ENCODE measurements at places on chromosomes 12 and 14. TPM values are rescaled to one million over a fixed set of nuclear protein-coding genes. Genes with fewer than 3 reads are reported as not detected.

- DNase-seq = no peak
Measured at GRCh38 chr12:130711756-130712155, 4.3 kb downstream of the RIMBP2 start.

DNA sequence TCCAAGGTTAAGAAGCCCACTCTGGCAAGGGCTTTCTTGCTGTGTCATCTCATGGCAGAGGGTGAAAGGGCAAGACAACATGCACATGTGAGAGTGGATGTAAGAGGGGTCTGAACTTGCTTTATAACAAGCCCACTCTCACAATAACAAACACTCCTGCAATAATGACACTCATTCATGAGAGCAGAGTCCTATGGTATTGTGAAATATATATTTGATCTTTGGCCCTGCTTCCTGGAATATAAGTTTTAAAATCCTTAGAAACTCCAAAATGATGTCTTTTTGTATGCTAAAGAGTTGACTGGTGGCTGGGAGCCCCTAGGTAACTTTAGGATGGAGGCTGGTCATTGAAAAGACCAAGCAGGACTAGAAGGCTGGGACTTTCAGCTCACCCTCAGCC, 51.8 kb downstream of the TSPAN8 start:
- no peak for DNase-seq

DNA sequence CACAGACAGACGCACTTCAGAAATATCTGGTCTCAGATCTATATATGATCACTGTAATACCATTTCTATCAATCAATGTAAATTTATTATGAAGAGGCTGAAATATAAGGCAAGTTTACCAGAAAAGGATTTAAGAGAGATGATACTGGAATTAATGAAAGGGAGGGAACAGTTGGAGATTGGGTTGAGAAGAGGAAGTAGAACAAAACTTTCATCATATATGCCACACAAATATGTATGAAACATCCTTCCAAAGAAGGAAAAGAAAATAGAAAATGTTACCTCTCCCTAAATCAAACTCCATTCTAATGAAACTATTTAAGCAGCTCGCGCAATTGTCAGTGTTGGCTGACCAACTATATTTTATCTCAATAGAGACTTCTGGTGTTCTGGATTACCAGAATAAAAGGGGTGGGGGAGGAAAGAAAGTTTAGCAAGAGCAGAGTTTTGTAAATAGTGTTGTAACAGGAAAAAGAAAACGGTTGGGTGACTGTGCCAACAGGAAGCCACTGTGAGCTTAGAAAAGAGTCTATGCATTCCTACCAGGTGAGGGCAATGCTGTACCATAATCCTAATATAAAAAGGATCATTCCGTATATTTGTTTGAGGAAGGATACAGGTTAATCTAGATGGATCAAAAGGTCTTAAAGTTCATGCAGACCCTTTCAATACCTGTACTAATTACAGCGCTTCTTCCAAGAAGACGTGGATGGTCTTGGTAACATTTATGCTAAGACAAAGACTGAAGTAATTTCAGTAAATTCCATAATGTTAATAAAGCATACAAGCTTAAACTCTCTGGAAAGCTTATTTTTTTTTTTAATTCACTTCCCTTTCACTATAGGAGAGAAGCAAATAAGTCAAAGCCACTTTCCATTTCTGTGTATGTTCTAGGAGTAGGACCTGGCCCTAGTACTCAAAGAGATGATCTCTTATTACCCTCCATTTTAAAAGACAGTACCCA, 14.5 kb upstream of the LLPH start:
- DNase-seq = peak; percentile 70

DNA sequence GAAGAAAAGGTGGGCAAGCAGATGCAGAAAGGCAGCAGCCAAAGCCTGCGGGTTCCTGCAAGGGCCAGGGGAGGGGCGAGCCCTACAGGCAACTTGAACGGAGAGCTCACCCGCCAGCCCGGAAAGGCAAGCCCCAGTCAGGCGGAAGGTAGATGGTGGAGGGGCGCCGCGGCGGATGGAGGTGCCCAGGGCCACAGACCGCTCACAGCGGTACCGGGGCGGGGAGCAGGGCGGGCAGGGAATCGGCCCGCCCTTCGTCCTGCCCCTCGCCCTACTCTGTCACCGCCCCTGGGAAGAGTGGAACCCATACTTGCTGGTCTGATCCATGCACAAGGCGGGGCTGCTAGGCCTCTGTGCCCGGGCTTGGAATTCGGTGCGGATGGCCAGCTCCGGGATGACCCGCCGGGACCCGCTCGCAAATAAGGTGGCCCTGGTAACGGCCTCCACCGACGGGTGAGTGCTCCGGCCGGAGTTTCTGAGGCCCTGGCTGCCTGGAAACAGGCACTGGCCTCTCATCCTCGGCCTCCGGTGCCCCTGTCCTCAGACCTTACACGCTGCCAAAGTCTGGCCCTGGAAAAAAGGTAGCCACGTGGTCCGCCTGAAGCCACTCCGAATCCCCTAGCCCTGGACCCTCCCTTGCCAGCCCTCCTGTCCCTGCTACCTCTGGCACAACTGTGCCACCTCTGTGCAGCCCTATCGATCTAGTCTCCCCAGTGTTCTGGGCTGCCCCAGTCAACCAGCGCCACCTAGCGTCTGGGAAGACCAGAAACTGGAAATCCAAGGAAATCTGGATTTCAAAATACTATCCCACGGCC, at the start of gene DHRS4:
TSS of gene DHRS4 (plus strand) at position 307 of the 815 bp plus-strand sequence. CDS start at position 326, 19 bp downstream.
- DNase-seq = peak; percentile 93

- DNase-seq = no peak
Measured at GRCh38 chr12:54051026-54051842, 2.4 kb upstream of the HOXC4 start.

- no peak for DNase-seq
Measured at GRCh38 chr12:30726647-30727046, 28.1 kb downstream of the CAPRIN2 start.

DNA sequence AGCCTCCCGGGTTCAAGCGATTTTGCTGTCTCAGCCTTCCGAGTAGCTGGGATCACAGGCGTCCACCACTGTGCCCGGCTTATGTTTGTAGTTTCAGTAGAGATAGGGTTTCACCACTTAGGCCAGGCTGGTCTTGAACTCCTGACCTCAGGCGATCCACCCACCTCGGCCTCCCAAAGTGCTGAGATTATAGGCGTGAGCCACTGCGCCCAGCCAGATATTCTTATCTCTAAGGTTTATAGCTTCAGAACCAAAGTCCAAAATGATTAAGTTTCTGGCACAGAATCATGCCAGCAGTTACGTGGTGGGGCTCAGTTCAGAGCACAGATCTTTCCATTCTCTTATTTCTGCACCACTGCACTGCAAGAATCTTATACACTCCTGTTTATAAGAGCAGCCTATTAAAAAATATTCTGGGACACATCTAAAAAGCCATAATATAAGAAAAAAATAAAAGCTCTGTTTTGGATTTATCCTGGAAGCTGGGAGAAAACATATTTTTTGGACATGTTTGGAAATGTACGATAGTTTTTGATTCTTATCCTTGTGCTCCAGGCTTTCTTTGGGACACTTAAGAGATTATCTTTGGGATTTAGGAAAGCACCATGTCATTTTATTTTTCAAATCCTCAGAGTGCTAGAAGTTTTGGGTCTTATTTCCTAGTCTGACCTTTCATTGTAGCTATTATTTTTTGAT, 129.6 kb downstream of the LMNTD1 start:
- no peak for DNase-seq

GRCh38 chr12:89927226-89927698, 218.6 kb upstream of the ATP2B1 start:
- DNase-seq = no peak

- DNase-seq = no peak
Measured at GRCh38 chr14:20791187-20791586, 10.1 kb downstream of the RNASE6 start.

DNA sequence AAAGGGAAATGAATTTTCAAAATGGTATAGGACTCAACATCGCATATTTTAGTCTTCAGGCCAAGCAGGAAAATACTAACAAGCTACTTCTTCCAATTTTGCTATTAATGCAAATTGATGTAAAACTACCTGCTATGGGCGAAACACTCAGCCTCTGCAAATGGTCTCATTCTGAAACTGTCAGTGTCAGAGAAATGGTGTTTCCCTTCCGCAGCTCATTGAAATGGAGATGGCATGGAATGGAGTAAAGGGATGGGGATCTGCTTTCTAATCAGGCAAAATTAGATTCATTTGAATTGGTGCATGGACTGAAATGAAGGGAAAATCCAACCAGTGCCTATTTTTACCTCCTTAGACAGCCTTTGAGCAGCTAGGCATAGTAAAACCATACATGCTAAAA, 80.4 kb upstream of the EEA1 start:
- no peak for DNase-seq

DNA sequence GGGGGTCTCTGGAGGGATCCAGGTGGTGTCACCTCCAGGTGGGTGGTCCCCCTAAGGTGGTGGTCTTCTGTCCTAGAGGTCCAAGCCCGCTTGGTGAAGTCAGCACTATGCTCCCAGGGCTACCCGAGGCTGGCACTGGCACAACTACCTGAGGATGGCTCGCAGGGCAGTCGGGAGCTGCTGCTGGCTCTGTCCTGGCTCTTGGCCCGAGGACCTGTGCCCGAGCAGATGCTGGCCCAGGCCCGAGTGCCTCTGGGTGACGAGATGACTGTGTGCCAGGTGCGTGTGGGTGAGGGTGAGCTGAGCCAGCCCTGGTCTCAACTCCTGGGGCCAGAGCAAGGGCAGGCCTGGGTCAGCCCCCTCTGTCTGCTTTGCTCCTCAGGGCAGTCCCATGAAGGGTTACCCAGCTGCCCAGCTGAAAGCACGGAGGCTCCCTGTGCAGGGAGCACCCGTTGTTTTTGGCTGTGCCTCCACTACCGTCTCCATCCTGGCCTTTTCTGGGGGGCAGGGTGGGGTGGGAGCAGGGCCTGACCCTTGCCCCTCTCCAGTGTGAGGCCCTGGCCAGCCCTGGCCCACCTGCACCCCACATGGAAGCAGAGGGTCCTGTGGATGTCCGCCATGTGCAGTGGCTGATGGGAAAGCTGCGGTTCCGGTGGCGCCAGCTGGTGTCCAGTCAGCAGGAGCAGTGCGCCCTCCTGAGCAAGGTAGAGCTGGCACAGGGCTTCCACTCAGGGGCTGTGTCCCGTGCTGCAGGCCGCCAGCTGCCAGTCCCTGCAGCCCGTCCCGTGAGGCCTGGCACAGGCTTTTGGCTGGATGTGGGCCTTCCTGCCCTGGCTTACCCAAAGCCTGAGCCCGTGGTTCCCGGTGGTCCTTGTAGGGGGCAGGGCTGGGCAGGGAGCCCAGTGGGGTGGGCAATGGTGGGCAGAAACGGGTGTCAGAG, 1.3 kb downstream of the TEDC1 start:
- DNase-seq = no peak

GRCh38 chr12:101713059-101713682, 15.7 kb downstream of the CHPT1 start:
- DNase-seq = no peak

DNA sequence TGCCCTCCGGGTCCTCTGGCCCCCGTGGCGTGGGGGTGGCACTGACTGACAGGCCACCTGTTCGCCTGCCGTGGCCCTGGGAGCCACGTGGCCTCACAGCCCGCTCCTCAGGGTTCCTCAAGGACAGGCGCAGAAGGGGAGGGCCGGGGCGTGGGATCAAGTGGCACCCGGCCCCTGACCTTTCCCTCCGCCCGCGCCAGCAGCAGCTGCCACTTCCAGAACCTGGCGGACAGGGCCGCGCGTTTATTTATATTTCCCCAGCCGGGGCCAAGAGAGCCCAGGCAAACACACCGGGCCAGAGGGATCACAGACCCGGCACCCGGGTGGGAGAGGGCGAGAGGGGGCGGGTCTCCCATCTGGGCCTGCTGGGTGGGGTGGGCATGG, 92.6 kb downstream of the RFLNA start:
- peak; percentile 27 for DNase-seq

GRCh38 chr12:24730489-24730896, 218.4 kb downstream of the BCAT1 start:
- no peak for DNase-seq

DNA sequence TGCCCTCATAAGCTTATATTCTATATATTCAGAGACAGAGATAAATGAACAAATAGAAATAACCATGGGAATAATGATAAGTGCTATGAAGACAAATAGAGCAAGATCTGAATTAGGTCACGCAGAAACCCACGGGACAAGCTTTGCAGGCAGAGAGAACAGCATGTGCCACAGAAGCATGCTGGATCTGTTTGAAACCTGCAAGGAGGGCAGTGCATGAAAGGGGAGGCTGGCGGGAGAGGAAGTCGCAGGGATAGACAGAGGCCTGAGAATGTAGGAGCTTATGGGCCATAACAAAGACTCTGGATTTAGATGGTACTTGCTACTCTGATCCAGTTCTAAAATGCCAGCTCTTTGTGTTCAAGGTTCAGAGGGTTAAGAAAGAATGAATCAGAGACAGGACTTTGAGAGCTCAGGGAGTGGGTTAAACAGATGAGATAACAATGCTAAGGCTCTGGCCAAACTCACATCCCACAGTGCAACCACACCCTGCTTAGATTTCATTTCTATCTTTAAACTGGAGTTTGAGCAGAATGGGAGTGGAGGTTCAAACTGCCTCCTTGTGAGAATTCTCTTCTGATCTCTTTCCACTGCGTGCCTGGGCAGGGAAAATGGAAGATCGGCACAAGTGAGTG, 49.2 kb upstream of the PPP1R12A start:
- peak; percentile 87 for DNase-seq

GRCh38 chr14:42013153-42013552, 406.5 kb downstream of the LRFN5 start:
- DNase-seq = no peak

GRCh38 chr14:64544607-64545312, 4.2 kb downstream of the HSPA2 start:
- no peak for DNase-seq

DNA sequence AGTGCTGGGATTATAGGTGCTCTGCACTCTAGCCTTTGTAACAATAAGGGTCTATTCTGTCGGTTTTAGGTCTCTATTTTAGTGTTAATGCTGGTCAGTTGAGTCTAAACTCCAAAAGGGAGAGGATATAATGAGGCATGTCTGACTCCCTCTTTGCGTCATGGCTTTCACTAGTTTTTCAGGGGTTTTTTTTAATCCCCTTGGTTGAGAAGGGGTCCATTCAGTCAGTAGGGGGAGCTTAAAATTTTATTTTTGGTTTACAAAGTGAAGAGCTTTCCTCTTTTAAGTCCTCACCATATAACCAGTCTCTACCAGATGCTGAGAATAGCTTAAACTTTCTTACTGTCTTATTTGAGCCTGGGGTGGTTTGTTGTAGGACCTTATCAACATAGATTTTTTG, 106.9 kb downstream of the PRKCH start:
- no peak for DNase-seq

GRCh38 chr12:101759396-101760047, 20.3 kb upstream of the SYCP3 start:
- peak; percentile 16 for DNase-seq

GRCh38 chr14:103541709-103542604, 13.0 kb downstream of the TRMT61A start:
- no peak for DNase-seq

KRT2 gene
- total RNA-seq = 0.40 TPM

TAS2R7 gene
- not detected for total RNA-seq

RXYLT1 gene
- 46.9 TPM for total RNA-seq

SSPN gene
- 7.3 TPM for total RNA-seq

PZP gene
- not detected for total RNA-seq

SLC7A7 gene
- 0.51 TPM for total RNA-seq

PPP1R13B gene
- 5.7 TPM for total RNA-seq

GALNT6 gene
- 4.3 TPM for total RNA-seq

SLC10A1 gene
- not detected for total RNA-seq

PTGES3 gene
- 147 TPM for total RNA-seq

KRT85 gene
- total RNA-seq = not detected

UNC119B gene
- 11.2 TPM for total RNA-seq

All from Daoy (cell line).